ENCODE measurements at places on chromosomes 12 and 14.

GRCh38 chr12:92600052-92600451, 102.7 kb upstream of the PLEKHG7 start:
- no peak for DNase-seq

DNA sequence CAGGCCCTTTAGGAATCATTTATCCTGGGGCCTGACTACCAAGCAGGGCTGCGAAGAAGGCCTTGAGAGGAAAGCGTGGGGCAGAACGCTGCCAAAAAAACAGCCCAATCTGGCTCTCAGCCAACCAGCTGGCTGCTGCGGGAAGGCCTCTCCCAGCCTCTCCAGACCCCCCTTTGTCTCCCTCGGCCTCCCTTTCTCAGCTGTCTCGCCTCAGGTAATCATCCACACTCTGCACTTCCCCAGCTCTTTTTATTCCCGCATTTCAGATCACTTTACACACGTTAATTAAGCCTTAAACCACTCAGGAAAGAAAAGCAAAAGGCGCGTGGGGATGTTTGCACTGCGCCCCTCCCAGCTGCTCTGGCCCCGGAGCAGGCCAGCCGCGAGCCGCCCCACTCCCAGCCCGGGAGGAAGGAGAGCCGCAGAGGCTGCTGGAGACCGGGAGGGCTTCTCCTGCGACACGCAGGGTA, 208.2 kb upstream of the FOXN3 start:
- DNase-seq = peak; percentile 52

- DNase-seq = no peak
Measured at GRCh38 chr12:19998411-19998810, 369.9 kb upstream of the PDE3A start.

DNA sequence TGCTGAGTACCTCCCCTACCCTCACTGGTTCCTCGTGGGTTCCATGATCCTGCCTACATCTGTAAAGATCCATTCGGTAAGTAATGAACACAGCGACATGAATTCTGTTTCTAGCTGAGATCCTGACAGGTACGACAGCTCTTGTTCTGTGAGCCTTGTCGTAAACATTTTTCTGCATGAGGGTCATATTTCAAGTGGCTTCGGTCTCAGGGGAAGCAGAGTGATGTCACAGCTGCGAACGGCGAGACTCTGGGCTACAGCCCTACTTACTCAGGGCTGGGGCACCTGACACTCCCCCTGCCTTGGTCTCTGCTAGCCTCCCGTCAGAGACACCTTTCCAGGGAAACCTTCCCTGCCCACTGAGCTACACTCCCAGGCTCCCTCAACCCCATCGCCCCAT, 85.8 kb downstream of the RBM19 start:
- no peak for DNase-seq

DNA sequence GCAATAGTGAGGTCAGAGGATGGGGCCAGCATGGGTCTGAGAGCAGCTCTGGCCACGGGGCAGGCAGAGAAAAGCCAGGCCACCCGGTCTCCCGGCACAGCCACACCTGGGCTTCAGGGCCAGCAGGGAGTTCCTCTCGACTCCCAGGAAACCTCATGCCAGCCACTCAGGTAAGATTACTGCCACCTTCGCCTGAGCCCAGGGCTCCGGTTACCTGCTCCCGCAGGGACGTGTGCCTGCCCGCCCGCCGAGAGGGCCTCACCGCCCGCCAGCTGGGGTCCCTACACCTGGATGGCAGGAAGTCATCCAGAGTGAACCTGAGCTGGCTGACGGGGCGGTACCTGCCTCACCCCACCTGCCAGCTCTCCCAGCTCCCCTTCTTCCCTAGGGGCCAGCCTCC, 7.3 kb downstream of the JAG2 start:
- DNase-seq = no peak

GRCh38 chr12:87266305-87266704, 762.9 kb downstream of the C12orf50 start:
- peak; percentile 17 for DNase-seq

GRCh38 chr12:52404951-52405350, 1.2 kb downstream of the KRT82 start:
- DNase-seq = no peak
